ENCODE measurements at places on chromosomes 5 and 9. TPM values are rescaled to one million over a fixed set of nuclear protein-coding genes. Genes with fewer than 3 reads are reported as not detected.

- DNase-seq: no peak
Measured at GRCh38 chr5:142501890-142502289, 177.1 kb upstream of the SPRY4 start.

- no peak for DNase-seq
Measured at GRCh38 chr5:33312571-33313549, 127.9 kb upstream of the TARS1 start.

- no peak for DNase-seq
Measured at GRCh38 chr9:98811051-98811650, 3.7 kb downstream of the GALNT12 start.

GRCh38 chr9:77455312-77455927 lies 192.7 kb downstream of the GNA14 start:
- no peak for DNase-seq

- DNase-seq: no peak
Measured at GRCh38 chr5:172035049-172035448, 28.6 kb upstream of the FBXW11 start.

DNA sequence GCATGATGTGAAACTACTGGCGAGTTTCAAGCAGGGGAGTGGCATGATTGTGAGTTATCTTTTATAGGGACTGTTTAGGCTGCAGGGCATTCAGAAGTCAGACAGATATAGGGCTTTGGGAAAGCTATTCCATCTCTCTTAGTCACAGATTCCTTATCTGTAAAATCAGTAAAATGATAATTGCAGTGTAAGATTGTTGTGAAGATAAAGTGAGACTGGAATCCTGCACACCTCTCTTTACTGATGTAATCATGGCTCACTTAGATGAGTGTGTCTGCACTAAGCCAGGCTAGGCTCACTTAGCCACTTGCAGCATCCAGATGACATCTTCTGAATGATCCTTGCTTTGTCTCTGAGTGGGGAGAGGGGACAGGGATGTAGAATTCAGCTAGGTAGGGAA lies 81.8 kb upstream of the MAMDC2 start:
- no peak for DNase-seq

GRCh38 chr5:41402845-41403244 lies 107.6 kb downstream of the PLCXD3 start:
- no peak for DNase-seq

DNA sequence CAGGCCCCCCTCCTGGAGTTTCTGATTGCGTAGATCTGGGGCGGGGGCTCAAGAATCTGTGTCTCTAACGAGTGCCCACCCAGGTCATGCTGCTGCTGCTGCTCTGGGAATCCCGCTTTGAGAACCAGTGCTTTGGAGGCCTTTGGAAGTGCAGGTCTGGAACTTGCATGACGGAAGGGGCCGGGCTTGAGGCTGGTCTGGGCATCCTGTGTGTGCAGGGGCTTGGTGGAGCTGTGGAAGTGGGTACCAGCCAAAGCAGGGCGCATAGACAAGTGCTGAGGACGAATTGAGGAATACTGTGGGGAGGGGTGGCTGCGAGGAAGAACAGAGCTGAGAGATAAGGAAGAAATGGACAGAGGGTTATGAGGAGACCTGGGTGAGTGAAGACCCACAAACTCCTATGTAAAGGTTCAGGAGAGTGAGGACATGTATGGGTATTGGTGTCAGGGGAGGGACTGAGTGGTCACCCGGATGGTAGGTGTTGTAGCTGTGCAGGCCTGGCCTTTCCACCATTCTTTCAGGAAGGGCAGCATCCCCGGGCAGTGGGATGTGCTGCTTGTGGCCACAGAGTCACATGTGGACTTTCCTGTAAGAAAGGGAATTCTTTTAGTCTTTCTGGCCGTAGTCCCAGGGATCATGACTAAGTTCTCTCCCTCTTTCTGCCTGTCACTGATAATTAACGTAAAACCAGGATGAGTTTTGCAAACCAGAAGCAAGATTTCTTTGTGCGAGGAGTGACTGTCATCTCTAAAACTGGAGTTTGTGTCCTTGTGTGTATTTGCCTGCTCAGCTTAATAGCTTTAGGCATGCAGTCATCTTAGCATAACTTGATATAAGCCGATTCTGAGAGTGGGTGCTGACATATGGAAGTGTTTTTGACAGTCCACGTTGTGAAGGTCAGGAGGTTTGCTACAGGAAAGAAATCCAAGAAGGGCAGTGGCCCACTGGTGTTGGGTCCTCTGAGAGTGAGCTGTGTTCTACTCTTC lies 43.3 kb upstream of the TJP2 start:
- no peak for DNase-seq

- no peak for DNase-seq
Measured at GRCh38 chr5:85896514-85896913, 721.2 kb upstream of the COX7C start.

DNA sequence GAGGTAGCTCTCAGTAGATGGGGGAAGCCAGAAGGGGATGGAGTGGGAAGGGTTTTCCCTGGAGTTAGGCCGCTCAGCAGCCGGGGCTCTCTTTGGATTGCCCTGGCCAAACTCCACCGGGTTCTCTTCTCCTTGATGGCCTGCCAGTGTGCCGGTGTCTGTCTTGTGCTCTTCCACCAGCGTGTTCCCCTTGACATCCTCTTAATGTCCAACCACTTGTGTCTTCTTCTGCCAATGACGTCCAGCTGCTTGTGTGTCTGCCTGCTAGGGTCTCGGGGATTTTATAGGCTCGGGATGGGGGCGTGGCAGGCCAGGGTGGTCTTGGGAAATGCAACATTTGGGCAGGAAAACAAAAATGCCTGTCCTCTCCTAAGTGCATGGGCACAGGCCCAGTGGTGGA lies 313.1 kb upstream of the PUM3 start:
- DNase-seq: no peak

NR5A1 gene
- polyA plus RNA-seq: 2.4 TPM

DNA sequence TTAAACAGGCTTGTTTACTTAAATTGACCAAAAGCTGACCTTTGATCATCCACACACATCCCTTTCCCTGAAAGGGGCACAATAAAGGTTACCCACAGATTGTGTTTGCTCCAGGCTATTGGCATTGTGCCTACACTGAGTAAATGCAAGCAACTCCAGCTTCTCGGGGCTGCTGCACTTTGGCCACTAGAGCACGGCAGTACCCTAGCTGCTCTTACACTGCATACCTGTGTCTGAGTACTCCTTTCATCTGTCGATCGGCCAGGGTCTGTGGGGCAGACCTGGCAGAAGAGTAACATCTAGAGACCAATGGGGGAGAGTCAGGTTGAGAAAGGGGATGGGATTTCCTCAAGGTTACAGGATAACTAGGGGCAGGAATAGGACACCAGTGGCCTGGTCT lies 281.9 kb upstream of the NMUR2 start:
- no peak for DNase-seq

DNA sequence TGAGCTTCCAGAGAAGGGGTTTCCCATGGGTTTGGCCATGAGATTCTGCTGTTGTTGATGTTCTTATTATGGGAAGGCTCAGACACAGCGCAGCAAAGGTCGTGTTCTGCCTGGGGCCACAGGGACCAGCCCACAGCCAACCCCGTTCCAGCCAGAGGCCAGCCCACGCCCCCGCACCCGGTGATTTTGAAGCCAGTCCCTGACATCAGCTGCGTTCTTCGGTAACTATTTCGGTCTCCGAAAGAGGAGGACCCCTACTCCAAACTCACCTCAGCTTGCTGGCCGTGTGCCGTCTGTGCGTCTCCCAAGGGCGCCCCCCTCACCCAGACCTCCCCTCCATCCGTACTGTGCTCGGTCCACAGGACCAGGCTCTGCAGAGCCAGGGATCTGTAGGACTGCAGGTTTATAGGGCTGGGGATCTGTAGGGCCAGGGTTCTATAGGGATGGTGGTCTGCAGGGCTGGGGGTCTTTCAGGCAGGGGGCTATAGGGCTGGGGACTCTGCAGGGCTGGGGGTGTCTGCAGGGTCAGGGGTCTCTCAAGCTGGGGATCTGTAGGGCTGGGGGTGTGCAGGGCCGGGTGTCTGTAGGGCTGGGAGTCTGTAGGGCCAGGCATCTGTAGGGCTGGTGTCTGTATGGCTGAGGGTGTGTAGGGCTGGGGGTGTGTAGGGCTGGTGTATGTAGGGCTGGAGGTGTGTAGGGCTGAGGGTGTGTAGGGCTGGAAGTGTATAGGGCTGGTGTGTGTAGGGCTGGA lies 11.8 kb downstream of the COL5A1 start:
- no peak for DNase-seq

All from stomach (tissue), 19 donors.